ENCODE measurements at places on chromosomes 2 and 18.

DNA sequence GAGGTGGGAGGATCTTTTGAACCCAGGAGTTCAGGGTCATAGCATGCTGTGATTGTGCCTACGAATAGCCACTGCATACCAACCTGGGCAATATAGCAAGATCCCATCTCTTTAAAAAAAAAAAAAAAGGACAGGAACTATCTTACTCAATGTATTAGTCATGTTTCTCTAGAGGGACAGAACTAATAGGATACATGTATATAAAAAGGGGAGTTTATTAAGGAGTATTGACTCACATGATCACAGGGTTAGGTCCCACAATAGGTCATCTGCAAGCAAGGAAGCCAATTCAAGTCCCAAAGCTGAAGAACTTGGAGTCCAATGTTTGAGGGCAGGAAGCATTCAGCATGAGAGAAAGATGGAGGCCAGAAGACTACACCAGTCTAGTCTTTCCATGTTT, 18.8 kb upstream of the CASP10 start:
- DNase-seq = no peak

GRCh38 chr2:71336802-71337201, 5.2 kb downstream of the ZNF638 start:
- DNase-seq = no peak

- peak; percentile 53 for DNase-seq
Measured at GRCh38 chr18:10726198-10727068, 200.6 kb downstream of the NAPG start.

DNA sequence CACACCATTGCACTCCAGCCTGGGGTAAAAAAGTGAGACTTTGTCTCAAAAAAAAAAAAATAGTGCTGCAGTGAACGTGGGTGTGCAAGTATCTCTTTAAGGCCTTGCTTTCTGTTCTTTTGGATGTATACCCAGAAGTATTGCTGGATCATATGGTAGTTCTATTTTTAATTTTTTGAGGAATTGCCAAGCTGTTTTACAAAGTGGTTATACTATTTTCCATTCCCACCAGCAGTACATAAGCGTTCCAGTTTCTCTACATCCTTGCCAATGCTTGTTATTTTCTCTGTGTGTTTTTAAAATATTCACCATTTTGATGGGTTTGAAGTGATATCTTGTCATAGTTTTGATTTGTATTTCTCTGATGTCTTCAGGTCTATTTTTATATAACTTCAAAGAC, 13.1 kb downstream of the ARMC9 start:
- DNase-seq = no peak

- no peak for DNase-seq
Measured at GRCh38 chr2:195741191-195741590, 84.2 kb downstream of the SLC39A10 start.

- no peak for DNase-seq
Measured at GRCh38 chr18:21550510-21550970, 50.0 kb downstream of the ESCO1 start.

- DNase-seq = no peak
Measured at GRCh38 chr2:228613133-228613850, 431.8 kb upstream of the SPHKAP start.

DNA sequence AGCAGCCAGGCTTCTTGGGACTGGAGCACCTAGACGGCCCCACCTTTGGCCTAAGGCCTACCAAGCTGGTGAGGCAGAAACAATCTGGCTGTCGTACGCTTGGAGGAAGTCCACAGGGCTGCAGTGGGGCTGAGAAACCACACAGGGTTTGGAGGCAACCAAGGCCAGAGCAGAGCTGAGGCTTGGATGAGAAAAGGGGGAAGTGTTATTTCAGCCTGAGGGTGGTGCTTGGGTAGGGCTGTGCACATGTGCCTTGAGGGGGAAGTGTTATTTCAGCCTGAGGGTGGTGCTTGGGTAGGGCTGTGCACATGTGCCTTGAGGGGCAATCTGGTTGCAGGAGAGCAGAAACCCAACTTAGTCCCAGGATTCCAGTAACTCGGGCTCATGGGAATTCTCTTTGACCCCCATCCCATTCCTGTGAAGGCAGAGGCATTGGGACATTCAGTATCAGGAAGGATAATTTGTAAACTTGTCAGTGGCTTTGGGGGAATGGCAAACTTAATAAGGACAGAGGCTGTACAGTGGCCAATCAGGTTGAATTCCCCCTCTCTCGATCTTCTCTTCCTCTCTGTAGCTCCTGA, 971 bp upstream of the FBXO41 start:
- DNase-seq = peak; percentile 62

- DNase-seq = no peak
Measured at GRCh38 chr18:2978208-2978607, 34.7 kb downstream of the LPIN2 start.

DNA sequence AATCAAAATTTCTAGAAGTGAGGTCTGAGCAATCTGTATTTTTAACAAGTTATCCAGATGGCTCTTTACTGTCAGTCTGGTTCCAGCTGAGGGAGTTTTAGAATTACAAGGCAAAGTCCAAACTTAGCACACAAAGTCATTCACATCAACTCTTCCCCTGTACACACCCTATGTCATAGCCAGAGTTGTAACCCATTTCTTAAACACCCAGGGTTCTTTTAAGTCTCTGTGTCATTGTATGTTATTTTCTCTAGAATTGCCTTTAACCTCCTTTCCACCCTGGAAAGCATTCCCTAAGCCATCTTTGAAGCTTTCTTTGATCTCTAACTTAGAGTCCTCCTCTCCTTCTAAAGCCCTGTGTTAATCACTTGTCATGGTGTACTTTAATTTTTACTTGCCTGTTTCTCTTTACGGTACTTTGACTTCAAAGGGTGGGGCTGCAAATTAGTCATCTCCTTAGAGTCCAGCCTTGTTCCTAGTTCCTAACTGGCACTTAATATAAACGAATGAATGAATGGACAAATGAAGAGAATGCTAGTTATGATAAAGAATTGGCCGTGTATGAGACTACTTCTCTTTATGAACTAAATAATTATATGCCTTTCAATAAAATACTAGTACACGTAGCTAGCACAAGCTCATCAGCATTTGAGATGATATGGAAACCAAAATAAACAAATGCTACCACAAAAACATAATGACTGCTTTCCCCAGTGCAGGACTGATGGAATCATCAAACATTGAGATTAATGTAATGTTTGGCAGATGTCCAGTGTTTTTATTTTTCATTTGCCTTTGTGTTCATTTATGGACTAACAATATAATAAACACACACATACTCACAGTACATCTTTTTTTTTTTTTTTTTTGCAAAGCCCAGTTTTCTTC, 11.9 kb upstream of the ACTR3 start:
- DNase-seq = peak; percentile 90

- peak; percentile 55 for DNase-seq
Measured at GRCh38 chr2:65363879-65364666, 68.3 kb downstream of the SPRED2 start.

DNA sequence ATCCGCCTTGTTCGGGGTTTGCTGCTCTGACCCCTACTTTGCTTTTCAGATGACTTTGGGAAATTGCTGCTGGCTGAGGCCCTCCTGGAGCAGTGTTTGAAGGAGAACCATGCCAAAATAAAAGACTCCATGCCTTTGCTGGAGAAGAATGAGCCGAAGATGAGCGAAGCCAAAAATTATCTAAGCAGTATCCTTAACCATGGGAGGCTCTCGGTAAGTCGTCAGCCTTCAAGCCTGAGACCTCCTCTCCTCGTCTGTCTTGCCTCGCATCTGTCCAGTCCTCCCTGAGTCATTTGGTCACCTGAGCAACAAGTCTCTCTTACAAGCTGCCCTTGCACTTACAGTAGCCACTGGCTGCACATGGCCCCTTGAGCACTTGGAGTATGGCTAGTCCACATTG, 34.7 kb upstream of the MCFD2 start:
- DNase-seq = no peak

DNA sequence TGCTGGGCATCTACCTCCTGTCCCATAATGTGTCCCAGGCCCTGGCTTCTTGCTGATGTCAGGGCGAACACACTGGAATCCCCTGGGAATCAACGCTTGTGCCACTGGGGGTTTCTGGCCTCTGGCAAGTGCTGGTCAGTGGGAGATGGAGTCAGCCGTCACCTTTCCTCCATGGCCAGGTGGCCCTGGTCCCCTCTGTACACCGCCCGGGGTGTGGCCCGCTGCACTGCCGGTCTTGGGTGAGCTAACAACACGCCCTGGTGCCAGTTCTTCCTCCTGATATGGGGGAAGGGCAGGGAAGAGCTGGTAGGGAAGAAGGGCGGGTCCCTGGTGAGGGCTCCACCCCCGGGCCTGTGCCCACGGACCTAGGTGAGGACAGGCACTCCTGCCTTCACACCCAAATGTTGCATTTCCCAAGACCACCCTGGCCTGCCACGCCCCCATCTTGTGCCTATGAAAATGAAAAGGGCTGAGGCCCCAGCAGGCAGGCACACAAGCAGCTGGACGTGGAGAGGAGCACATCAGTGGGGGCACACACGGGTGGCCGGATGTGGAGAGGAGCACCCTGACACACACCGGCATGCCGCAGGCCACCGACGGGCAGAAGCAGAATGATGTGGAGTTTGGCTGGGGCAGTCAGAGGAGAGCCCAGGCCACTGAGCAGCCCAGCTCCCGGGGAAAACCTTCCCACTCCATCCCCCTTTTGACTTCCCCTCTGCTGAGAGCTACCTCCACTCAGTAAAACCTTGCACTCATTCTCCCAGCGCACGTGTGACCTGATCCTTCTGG, 140.5 kb downstream of the ASB1 start:
- peak; percentile 28 for DNase-seq
